ENCODE measurements at places on chromosomes 1 and 21.

GRCh38 chr1:219621047-219621786 lies 8.3 kb upstream of the ZC3H11B start:
- DNase-seq: peak; percentile 60

GRCh38 chr1:62082456-62083363 lies 111.9 kb upstream of the L1TD1 start:
- DNase-seq: peak; percentile 53

DNA sequence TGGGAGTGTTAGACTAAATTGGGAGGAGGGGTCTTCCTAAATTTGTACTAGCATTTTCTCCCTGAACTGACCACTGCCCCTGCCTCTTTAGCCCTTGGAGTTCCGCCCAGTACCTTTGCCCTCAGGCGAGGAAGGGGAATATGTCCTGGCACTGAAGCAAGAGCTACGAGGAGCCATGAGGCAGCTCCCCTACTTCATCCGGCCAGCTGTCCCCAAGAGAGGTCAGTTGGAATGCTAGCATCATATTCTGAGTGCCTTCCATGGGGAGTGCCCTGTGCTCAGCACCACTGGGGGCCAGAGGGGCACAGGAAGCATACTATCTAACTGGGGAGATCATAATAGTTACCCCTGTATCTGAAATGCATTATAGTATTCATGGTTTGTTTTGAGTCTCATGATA lies 10.7 kb downstream of the POLR3GL start:
- no peak for DNase-seq

- no peak for DNase-seq
Observed at GRCh38 chr21:31220575-31220974, 123.5 kb downstream of the TIAM1 start.

- peak; percentile 70 for DNase-seq
Observed at GRCh38 chr1:180632326-180633056, 669 bp downstream of the XPR1 start.

GRCh38 chr1:204945565-204945977 lies 74.9 kb downstream of the NFASC start:
- no peak for DNase-seq

- DNase-seq: peak; percentile 82
Observed at GRCh38 chr1:36517011-36517771, 34.5 kb upstream of the CSF3R start.

DNA sequence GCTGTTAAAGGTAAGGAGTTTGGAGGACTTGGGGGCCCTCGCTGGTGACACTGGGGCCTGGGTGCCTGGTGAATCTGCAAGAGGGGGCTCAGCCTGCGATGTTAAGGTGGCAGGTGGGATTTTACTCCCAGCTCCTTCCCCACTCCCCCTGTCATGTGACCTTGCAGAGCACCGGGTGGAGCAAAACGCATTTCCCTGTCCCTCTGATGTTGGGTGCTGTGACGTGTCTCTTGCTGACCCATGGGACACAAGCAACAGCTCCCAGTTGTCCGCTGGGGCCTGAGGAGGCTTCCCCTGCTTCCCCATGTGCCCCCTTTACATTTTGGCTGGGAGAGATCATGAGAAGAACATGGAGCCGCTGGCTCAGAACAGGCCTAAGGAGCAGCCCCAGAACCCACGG lies 319.0 kb downstream of the MATN1 start:
- DNase-seq: no peak

- DNase-seq: no peak
Observed at GRCh38 chr21:31577271-31577670, 82.2 kb upstream of the SOD1 start.

GRCh38 chr1:203701606-203702005 lies 63.4 kb upstream of the LAX1 start:
- no peak for DNase-seq

DNA sequence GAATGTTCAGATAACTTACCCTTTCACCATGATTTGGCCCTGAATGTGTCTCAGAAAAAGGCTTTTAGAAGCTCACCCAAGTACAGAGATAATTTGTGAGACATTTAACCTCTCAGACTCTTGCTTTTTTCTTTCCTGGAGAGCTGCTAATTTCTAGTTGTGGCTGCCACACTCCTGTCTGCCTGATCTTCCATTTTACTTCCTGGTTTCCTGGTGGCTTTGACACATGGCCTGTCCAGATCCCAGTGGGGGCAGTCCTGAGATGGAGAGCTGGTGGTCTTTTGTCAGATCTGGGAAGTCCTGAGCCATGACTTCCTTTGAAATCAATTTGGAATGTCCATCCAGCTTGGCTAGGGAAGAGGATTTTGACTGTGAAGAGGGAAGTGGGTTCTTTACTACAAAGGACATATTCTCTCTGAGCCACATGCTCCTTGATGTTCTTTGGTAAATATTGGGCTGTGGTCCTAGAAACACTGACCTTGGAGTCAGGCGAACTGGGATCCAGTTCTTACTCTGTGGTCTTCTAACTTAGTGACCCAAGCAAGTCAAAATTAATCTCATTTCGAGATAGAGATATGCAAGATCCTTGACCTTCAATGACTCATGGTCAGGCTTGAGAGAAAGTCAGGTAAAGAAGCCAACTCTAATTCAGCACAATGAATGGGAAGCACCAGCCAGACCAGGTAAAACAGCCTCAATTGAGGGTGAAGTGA lies 78.0 kb upstream of the HSD17B7 start:
- DNase-seq: no peak

- DNase-seq: peak; percentile 60
Observed at GRCh38 chr21:14284481-14284880, 68.5 kb downstream of the RBM11 start.

DNA sequence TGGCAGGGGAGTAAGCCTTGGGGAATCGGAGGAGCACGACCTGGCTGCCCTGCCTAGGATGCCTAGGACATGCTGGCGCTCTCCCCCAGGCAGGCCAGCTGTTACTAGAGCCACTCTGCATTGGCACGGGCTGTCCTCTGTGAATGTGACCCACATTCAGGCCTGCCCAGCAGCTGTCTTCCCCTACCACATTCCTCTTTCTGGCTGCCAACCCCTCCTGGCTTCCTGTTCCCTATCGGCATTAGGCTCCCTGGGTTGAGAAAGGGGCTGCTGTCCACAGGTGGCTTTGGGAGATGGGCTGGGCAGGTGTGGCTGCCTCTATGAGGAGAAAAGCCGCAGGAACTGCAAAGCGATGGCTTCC lies 2.3 kb upstream of the NFASC start:
- DNase-seq: peak; percentile 40

- no peak for DNase-seq
Observed at GRCh38 chr1:194309269-194309668, 1122.9 kb upstream of the B3GALT2 start.

DNA sequence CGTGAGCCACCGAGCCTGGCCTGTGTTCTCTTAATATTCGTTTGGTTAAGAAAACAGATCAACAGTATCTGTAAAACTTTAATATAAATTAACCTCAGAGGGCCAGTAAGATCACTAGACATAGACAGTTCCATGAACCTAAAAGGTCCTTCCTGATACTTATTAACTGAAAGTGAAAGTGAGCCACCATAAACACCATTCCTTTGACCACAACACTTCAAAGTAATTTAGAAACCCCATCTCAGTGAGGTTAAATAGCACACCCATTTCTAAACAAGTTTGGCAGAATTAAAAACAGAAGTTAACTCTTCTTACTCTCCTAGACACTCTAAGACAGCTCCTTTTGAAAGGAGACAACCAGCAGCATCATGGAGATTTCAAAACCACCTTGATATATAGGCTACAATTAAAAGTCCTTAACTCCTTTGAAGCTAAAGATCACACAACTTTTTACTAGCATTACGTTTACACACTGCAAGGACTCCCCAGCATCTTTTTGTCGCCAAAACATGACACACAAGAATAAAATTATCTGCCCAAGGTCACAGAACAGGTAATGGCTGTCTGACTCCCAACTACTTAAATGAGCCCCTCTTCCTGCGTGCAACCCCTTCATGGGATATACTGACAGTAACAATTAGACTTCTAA lies 2.2 kb downstream of the RNF19B start:
- DNase-seq: no peak

GRCh38 chr21:35699361-35699760 lies 361.0 kb downstream of the SETD4 start:
- no peak for DNase-seq

DNA sequence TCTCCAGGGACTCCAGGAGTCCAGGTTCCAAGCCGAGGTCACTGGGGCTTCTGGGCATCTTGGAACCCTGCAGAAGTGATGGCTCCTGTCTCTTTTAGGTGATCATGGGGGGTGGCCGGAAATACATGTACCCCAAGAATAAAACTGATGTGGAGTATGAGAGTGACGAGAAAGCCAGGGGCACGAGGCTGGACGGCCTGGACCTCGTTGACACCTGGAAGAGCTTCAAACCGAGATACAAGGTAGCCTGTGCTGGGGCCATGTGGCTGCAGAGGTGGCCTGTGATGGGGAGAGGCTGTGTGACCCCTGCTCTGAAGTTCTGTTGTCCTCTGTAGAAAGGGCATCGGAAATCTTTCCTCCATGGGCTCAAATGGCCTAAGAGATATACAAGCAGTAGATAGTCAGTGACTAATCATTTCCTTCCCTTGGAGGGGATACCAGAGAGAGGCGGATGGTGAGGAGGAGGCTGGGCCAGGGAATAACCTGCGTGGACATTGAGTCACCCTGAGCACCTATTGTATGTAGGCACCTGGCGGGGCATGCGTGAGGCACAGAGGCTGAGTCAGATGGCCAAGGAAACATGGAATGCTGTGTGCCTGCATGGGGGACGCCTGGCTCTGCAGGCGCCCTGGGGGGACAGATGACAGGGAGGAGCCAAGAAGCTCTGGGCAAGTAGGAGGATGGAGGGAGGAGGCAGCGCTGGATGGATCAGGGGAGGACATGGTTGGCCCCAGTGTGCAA lies 59.0 kb downstream of the ALPL start:
- peak; percentile 83 for DNase-seq

GRCh38 chr21:25375675-25376074 lies 231.6 kb downstream of the MRPL39 start:
- DNase-seq: no peak

GRCh38 chr1:4307468-4307845 lies 347.0 kb upstream of the AJAP1 start:
- DNase-seq: no peak

- DNase-seq: no peak
Observed at GRCh38 chr21:39048574-39048973, 134.7 kb downstream of the PSMG1 start.

DNA sequence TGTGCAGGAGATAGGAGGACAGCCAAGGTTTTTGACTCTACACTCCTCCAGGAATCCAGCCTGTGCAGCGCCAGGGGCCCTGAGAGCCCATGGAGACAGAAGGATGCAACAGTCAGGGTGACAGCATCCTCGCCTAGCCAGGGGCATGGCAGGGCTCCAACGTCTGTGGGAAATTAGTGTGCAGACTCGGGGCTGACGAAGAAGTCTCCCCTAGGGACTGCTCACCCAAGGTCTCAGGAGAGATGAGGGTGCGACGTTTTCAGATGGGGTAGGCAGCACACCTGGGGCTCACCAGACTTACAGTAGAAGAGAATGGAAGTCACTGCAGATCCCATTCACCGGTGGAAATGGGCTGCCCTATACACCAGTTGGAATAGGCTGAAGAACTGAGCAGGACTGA lies 241.7 kb downstream of the SETD4 start:
- DNase-seq: no peak

- DNase-seq: no peak
Observed at GRCh38 chr1:33072707-33073106, 8.2 kb upstream of the AZIN2 start.

DNA sequence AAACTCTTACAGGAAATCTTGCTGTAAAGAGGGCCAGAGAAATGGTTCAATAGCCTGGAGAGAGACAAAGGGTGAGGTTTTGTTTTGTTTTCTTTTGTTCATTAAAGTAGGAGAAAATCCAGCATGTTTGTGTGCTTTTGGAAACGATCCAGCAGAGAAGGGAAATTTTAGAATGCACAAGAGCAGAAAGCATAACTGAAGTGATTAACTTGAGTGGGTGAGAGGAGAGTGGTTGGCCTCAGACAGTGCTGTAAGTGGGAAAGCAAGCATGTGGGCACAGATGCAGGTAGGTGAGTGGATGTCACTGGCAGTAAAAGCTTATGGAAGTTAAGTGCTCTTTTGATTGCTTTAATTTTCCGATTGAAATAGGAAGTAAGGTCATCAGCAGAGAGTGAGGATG lies 50.2 kb downstream of the EEIG2 start:
- DNase-seq: peak; percentile 82

DNA sequence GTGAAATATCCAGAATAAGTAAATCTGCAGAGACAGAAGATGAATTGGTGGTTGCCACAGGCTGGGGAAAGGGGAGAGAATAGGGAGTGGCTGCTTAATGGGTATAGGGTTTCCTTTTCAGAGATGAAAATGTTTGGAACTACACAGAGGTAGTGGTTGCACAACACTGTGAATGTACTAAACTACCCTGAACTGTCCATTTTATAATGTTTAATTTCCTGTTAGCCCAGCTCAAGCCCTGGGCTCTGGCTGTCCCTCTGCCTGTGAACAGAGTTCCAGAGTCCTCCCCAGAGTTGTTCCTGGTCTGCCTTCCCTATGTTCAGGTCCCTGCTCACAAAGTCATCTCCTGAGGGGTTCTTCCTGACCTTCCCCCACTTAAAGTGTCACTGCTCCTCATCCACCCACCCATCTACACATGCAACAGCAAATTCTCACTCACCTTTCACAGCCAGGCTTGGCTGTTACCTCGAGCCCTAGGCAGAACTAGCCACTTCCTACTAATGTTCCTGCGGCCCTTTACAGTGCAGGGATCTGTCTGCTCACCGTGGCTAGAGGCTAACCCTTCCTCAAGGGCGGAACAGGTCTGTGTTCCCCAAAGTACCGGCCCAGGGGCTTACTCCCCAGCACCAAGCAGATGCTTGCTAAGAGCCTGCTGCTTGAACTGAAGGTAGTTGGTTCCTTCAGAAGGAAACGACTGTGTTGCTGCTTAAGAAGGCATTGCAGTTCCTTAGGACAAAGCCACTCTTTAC lies 22.4 kb downstream of the DHCR24 start:
- no peak for DNase-seq

DNA sequence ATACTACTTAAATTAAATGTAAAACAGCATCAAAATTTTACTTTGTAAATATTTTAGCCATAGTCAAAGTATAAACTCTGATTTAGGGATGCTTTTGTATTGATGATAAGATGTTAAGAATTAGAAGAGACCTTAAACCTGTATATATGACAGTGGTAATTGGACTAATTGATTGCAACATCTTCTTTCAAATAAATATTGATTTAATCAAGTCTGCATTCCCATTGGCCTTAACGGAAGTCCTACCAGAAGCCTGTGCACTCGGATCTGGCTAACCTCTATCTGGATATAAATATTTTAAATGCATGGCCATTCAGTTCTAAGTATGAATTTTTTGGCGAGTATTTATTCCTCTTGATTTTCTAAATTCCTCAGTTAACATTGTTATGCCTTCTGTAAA lies 856.1 kb downstream of the USP25 start:
- DNase-seq: no peak

- DNase-seq: no peak
Observed at GRCh38 chr1:230047114-230047865, 19.7 kb upstream of the GALNT2 start.

GRCh38 chr1:163876546-163876945 lies 554.8 kb downstream of the NUF2 start:
- DNase-seq: no peak

- no peak for DNase-seq
Observed at GRCh38 chr21:32162727-32163320, 116.0 kb downstream of the MIS18A start.

GRCh38 chr1:21341517-21342078 lies 51.3 kb upstream of the ECE1 start:
- DNase-seq: no peak

- peak; percentile 27 for DNase-seq
Observed at GRCh38 chr1:32870615-32871363, at the start of gene FNDC5. Gene FNDC5 (minus strand): TSS chr1:32870912.

GRCh38 chr1:228238461-228238860 lies 30.6 kb downstream of the OBSCN start:
- DNase-seq: no peak

Measured in NCI-H524 (cell line).